CD14-positive monocyte (primary cell): ENCODE measurements at places on chromosomes 1 and 21. TPM values are rescaled to one million over a fixed set of nuclear protein-coding genes. Genes with fewer than 3 reads are reported as not detected.

ITLN2 gene
- not detected for polyA plus RNA-seq

DDAH1 gene
- not detected for polyA plus RNA-seq

DNA sequence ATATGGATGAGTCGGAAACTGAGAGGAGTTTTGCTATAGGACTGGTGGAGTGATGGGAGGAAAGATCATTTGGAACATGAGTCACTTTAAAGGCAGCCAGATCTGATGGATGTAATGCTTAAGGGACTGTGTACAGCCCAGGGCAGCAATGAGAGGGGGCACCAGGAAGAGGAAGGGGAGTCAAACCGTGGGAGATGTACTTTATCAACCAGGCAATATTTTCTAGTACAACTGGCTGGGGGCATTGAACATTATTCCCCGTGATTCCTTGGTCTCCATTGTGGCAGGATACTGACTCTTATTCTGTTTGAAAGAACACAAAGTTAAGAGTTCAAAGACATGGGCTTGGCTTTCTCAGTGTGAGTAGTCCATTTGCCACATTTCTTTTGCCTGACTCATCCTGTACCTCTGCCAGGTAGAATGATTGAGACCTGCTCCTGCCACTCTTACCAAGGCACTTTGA, 268.2 kb upstream of the NR5A2 start:
- no peak for DNase-seq

GRCh38 chr1:221778125-221778524, 36.2 kb upstream of the DUSP10 start:
- no peak for DNase-seq

DNA sequence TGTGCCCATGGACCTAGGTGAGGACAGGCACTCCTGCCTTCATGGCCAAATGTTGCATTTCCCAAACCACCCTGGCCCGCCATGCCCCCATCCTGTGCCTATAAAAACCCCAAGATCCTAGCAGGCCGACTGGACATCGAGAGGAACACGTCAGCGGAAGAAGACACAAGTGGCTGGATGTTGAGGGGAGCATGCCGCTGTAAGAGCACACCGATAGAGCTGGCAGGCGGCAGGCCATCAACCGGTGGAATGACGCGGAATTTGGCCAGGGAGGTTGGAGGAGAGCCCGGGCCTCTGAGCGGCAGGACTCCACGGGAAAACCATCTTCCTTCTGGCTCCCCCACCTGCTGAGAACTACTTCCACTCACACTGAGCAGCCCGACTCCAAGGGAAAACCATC, 361.1 kb upstream of the TMPRSS15 start:
- no peak for DNase-seq

- no peak for DNase-seq
These were observed 88.4 kb downstream of the PROX1 start for GRCh38 chr1:214075999-214076707.

- DNase-seq, result peak; percentile 95
These were observed 37.1 kb upstream of the KANK4 start for GRCh38 chr1:62356257-62356835.

- DNase-seq, result no peak
These were observed 12.5 kb upstream of the SPSB1 start for GRCh38 chr1:9280015-9280860.

LRRC7 gene
- polyA plus RNA-seq, result not detected

FCRL4 gene
- polyA plus RNA-seq, result not detected

GRCh38 chr1:89821322-89822108, 683 bp downstream of the LRRC8D start:
- peak; percentile 73 for DNase-seq

GRCh38 chr1:26879793-26880192, 10.3 kb downstream of the GPN2 start:
- DNase-seq, result no peak
